ENCODE measurements at places on chromosomes 4 and X. TPM values are rescaled to one million over a fixed set of nuclear protein-coding genes. Genes with fewer than 3 reads are reported as not detected.

- no peak for DNase-seq
Observed at GRCh38 chrX:129996120-129996519, 13.7 kb downstream of the BCORL1 start.

DNA sequence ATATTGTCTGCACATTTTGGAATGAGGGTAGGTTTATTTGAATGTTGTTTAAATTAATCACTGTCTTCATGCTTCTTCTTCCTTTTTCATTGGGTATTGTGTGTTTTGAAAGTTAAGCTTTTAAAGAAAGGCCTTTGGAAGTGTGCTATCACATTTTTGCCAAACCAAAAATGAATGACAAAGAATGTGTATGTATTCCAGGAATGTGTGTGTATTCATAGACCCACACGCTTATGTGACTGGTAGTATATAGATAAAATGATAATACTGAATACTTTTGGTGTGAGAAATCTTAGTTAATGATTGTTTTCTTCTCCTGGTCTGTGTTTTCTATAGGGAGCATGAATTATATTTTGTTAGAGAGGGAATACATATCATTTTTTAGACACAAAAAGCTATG lies 404.4 kb downstream of the TLL1 start:
- no peak for DNase-seq

- no peak for DNase-seq
Observed at GRCh38 chrX:13816643-13817627, at the start of gene GPM6B. GPM6B (minus strand) TSS chrX:13817093; CDS start chrX:13816904, 189 bp downstream.

DNA sequence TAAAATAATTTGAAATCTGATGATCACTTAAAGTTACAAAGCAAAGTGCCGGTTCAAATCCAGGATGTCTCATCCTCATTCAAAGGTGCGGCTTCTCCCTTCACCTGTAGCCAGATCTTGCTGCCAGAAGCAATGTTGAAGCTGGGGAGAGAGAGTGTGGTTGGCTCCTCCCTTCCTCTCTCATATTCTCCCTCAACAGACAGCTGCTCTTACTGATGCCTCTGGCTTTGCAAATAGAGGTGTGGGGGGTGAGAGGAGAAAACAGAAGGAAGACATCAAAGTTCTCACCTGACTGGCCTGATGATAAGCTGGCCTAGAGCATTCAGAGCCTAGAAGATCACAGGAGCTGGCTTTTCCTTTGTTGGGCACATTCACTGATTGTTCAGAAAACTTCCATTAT lies 28.3 kb upstream of the BTC start:
- no peak for DNase-seq

DNA sequence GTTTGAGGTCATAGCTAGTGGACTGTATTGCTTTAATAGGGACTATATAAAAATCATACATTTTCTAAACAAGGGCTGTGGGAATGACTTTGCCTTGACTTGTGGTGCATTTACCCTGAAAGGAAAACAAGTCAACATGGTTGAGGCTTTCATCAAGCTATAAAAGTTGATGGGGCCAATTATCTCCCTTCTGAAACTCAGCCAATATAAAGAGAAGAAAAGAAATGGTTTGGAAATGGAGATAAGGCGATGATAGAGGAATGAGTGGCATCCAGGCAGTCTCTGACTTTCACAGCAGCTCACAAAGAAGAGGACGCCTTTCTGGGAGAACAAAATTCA lies 118.7 kb downstream of the SMARCA1 start:
- no peak for DNase-seq

GRCh38 chrX:30144971-30145731 lies 70.2 kb upstream of the MAGEB2 start:
- DNase-seq, result no peak

- DNase-seq, result no peak
Observed at GRCh38 chr4:19987746-19988145, 264.0 kb upstream of the SLIT2 start.

DNA sequence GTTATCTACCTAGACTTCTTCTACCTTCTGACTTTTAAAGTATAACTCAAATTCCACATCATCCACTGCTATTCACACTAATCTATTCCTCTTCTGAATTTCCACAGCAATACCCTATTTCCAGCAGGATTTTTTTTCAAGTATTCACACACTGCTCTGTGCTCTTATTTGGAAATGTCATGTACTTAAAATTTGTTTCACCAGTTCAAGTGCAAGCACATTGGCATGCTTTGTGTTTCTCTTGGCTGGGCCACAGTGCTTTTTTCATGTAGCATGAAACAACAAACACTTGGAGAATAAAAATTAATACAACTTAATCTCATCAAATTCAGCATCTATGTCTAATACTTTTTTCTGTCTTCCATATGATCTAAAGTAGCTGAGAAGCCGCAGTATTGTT lies 161.8 kb upstream of the PCDH18 start:
- DNase-seq, result no peak

The PRPS2 gene
- total RNA-seq, result 6.2 TPM

GRCh38 chrX:140510306-140510676 lies 5.4 kb upstream of the SOX3 start:
- no peak for DNase-seq

All from endothelial cell (in vitro differentiated cells).